Skin of body (tissue), 3 donors: ENCODE measurements at places on chromosomes 13 and 19. TPM values are rescaled to one million over a fixed set of nuclear protein-coding genes. Genes with fewer than 3 reads are reported as not detected.

GRCh38 chr13:51278426-51279130, 56.4 kb downstream of the FAM124A start:
- no peak for DNase-seq

The SYCN gene
- total RNA-seq: not detected

- peak; percentile 4 for DNase-seq
These were observed 85.0 kb downstream of the DOCK9 start for GRCh38 chr13:98892821-98893220.

The RFPL4A gene
- not detected for total RNA-seq

DNA sequence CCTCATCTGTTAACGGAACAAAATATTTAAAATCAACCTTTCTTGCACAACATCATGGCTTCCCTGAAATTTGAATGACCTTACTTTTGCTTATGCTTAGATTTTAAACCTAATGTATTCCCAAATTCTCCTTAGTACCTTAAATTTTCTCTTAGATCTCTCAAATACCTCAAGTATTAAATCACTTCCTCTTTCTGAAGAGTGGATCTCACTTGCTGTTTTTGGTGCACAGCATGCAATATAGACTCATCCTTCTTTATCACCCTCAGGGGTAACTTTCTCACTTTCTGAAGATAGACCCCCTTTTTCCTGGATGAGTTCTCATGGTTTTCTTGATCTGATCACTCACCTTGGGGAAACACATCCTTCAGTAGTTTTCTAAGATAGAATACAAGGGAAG, 871.7 kb downstream of the DACH1 start:
- DNase-seq: no peak

GRCh38 chr19:17671906-17672305, 16.2 kb downstream of the UNC13A start:
- DNase-seq: no peak

DNA sequence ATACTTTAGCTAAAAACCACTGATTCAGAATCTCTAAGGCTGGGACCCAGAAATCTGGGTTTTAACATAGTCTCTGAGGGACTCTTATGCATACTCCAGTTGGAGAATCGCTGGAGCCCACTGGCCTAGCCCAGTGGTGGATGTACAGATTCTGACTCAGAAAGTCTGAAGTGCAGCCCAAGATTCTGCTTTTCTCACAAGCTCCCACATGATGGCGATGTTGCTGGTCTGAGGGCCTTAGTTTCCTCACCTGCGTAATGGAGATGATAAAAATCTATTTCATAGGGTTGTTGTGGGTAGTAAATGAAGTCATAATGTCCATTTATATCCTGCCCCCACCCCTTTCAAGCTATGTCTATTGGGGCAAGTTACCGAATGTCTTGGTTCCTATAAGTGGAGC, 7.7 kb upstream of the CDADC1 start:
- no peak for DNase-seq

DNA sequence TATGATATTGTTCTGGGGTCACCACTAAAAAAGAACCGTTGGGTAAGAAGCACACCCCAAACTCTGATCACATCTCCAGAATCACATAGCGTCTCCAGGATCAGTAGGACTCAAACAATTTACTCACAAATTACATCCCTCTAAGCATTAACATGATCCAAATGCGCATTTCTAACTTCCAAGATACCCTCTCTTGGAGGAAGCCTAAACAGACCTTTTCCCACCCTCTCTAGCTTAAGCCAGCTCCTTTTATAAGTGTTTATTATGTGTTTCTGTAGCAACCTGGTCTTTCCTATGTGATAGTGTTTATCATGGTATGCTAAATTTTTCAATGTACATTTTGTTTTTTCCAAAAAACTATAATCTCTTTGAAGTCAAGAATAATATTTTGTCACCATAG, 1846.5 kb downstream of the OLFM4 start:
- no peak for DNase-seq

DNA sequence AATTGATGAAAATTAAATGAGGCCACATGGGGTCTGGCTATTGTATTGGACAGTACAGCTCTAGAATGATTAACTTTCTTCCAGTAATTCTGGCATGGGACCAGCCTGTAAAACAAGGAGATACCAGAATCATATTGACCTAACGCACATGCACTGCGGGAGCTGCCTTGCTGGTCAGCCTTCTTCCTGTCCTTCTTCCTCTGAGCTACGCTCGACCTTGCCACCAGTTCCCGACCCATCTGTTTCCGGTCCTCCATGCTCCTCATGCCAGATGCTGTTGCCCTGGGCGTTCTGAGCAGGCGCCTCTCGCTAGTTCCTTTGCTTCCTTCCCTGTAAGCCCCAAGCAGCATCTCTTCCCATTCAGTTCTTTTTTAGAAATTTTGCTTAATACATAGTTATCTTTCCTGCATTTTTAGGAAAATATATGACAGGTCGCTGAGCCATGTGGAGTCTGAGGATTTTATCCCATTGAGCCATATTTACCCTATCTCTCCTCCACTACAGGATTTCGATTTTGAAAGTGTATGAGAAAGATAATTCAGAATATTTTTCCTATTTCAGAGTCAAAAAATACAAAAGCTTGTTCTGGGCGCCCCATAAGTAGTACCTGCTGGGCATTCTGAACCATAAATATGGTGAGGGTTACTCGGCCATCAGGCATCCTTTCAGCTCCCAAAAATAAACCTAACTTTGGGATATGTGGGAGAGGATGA, 38.6 kb downstream of the TNFRSF19 start:
- peak; percentile 78 for DNase-seq

GRCh38 chr13:90154311-90154960, 1193.1 kb upstream of the MIR17HG start:
- no peak for DNase-seq

The ZNF763 gene
- total RNA-seq: 4.6 TPM

GRCh38 chr19:8302357-8302691, 5.8 kb downstream of the CD320 start:
- DNase-seq: no peak

DNA sequence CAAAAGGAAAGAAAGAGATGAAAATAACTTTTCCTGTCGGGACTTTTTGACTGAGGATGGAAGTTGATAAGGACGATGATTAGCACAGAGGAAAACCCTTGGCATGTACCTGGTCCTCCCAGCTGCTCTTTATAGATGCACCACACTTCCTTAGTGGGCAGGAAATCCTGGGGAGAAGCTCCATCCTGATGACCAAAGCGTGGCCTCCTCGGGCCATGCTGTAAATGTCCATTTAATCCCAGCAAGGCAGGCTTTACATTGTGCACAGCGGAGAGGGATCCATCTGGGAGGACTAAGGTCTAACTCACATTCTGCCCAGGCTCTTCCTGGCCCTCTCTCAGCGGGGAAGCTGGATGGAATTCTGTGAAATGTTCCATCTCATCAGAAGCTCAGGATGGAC, 113.5 kb downstream of the COL4A2 start:
- no peak for DNase-seq

DNA sequence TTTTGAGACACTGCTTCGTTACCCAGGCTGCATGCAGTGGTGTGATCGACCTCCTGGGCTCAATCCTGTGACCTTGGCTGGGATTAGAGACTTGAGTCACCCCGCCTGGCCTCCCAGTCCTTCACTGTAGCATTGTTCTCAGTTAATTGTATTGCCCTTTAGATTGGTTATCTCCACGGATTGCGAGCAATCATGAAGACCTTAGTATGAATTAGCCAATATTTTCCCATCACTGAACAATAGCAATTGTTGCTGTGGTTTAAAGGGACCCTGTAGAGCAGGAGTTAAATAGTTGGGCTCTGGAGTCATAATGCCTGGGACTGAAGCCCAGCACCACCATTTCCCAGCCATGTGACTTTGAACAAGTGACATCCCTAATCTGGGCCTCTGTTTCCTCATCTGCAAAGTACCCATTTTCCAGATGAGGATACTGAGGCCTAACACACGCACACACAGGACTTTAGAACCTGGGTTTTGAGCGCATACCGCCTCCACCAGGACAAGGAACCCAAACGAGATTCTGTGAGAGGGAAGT, 8.4 kb downstream of the PPP1R14A start:
- DNase-seq: no peak

GRCh38 chr13:21121616-21122015, 54.7 kb downstream of the SKA3 start:
- DNase-seq: no peak

DNA sequence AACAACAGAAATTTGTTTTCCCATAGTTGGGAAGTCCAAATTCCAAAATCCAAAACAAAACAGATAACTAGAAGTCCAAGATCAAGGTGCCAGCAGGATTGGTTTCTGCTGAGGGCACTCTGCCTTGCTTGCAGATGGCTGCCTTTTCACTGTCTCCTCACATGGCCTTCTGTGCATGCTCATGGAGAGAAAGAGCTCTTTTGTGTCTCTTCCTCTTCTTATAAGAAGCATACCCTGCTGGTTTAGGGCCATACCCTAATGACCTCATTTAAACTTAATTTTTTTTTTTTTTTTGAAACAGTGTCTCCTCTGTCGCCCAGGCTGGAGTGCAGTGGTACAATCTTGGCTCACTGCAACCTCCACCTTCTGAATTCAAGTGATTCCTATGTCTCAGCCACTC, 1974.1 kb upstream of the PCDH20 start:
- no peak for DNase-seq

DNA sequence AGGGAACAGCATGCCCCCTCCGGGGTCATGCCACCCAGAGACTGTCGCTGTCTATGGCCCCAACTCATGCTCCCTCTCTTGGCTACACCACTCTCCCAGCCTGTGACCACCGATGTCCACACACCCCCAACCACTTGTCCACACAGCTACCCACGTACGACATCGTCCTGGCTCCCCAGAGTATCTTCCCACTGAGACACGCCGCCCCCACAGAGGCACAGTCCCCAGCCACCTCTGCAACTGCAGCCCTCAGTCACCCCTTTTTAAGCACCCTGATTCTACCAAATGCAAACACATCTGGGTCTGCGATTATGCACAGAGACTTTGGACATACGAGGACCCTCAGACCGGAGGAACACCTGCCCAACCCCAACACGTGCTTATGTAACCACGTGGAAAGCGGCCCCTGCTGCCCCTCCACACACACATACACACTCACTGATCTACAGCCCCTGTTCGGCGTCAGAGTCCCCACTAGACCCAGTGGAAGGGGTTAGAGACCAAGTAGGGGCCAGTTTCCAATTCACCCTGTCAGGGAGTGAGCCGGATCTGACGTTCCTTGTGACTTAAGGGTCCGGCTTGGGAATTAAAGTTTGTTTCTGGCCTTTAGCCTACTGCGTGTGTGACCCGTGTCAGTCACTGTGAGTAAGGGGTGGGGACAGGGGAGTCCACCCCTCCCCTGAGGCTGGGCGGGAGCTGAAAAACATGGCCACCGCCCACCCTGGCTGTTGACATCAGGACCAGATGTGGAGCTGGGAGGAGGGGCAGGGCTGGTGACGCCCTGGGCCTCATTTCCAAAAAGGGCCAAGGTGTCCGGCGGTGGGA, 11.9 kb upstream of the AXL start:
- DNase-seq: peak; percentile 80

- DNase-seq: no peak
These were observed 6.3 kb downstream of the ARGLU1 start for GRCh38 chr13:106561551-106562170.

DNA sequence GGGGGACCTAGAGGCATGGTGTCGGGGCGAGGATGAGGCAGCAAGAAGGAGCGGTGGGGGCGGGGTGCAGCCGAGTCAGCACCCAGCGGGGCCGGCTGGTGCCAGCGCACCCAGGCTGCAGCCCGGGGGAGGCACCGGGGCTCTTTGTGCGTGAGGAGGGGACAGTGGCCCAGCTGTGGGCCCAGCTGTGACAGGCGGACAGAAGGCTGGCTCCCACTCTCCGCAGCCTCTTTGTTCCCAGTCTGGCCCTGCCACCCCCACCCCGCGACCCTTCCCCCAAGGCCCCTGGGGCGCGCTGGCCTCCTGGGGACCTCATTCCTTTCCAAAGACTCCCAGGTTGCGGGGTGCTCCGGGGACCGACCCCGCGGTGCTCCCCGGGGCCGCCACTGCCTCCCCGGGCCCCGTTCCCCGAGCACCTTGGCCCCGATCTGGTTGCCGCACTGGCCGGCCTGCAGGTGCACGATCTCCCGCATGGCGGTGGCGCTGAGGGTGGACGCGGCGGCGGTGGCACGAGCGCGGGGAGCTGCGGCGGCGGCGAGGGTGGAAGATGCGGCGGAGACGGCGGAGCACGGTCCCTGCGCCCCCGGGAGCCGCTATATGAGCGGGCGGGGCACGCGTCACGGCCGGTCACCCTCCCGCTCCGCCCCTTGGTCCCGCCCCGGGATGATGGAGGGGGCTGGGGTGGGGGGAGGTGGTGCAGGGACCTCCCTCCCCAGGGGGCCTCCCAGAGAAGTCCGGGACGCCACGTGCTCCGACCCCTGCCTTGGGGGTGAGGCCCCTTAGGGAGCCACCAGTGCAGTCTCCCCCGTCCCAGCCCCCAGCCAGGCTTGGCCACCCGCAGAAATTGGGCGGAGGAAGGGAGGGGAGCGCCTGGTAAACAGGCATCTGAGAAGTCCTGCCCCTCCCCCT, at the start of gene TUBB4A:
Gene TUBB4A, minus strand, starts transcription at position 570 of the 909 bp plus-strand sequence. Its CDS starts 97 bp downstream, at position 473.
- DNase-seq: no peak

The SPART gene
- total RNA-seq: 64.0 TPM

- DNase-seq: no peak
These were observed 79.9 kb downstream of the MRPL57 start for GRCh38 chr13:21256351-21256761.

The SOHLH2 gene
- not detected for total RNA-seq

- DNase-seq: no peak
These were observed 3.1 kb downstream of the ANKRD24 start for GRCh38 chr19:4185413-4186086.

GRCh38 chr13:30869491-30869890, 36.6 kb upstream of the MEDAG start:
- DNase-seq: no peak

DNA sequence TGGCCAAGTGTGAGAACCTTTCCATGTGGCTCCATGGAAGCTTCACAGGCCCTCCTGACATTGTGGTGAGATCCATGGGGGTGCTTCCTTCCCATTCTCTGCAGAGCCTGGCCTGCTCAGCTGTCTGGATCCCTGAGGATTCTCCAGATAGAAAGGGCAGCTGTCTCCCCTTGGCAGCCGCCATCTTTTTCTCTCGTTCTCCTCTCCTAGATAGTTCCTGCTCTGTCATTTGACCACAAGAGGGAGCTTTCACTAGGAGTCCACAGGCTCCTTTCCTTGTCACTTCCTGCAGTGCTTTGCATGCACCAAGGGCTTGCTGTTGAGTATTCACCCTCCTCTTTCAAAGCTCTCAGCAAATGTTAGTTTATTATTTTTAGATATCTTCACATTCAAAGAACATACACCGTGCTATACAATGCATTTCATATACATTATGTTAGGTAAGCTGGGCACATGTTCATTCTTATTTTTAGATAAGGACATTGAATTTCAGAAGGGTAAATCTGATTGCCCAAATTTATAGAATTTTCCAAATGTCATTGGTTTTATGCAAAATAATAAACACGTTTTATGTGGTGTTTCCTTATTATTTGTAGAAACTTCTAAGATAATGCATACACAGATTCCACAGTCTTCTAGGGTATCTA, 133.2 kb downstream of the FRY start:
- no peak for DNase-seq

The KRTDAP gene
- total RNA-seq: 579 TPM

The CD33 gene
- total RNA-seq: 4.5 TPM

DNA sequence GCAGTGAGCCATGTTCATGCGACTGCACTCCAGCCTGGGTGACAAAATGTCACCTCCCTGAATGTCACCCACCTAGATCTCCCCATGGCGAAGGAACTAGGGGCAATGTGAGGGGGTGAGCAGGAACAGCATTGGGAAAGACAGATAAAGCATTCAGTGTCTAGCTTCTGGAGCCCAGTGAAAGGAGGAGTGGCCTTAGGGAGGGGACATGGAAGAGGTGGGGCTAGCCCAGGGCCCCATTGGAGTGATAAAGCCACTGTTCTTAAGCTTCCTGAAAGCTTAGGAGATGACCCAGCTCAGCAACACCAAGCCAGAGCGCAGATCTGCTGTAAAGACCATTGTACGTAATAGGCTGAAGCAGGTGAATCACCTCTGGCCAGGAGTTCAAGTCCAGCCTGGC, 13.0 kb upstream of the KCNN1 start:
- DNase-seq: no peak
